ENCODE measurements at places on chromosomes 6 and 20.

DNA sequence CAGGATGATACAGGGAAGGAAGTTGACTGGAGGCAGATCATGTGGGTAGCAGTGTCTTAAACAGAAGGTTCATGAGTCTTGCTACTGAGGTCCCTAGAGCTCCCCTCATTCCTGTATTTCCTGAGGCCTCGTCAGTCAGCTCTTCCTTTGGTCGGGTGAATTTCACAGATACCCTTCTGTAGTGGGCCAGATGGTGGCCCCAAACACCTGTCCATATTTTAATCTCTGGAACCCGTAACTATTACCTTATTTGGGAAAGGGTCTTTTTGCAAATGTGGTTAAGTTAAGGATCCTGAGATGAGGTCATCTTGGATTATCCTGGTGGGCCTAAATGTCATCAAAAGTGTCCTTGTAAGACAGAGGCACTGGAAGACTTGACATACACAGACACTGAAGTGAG is 9.6 kb downstream of the KCNS1 start:
- no peak for DNase-seq

GRCh38 chr6:111222341-111222740 is 135.0 kb downstream of the SLC16A10 start:
- DNase-seq: no peak

DNA sequence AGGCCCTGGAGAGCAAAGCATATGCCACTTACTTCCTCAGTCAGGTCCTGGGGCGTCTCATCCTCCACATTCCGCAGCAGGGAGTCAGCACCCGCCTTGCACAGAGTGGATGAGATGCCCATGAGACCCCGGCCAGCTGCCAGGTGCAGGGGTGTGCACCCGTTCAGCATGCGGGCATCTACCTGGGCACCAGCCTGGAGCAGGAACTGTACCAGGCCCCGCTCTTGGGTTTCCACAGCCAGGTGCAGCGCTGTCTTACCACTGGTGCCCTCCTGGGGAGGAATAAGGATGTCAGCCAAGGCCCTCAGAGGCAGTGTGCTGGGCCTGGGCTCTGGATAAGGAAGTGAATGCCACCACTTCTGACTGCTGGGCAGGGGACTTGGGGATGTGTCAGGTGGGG is 2.7 kb upstream of the SLC35B2 start:
- no peak for DNase-seq

- DNase-seq: no peak
Observed at GRCh38 chr6:67068781-67069180, 1361.8 kb upstream of the EYS start.

DNA sequence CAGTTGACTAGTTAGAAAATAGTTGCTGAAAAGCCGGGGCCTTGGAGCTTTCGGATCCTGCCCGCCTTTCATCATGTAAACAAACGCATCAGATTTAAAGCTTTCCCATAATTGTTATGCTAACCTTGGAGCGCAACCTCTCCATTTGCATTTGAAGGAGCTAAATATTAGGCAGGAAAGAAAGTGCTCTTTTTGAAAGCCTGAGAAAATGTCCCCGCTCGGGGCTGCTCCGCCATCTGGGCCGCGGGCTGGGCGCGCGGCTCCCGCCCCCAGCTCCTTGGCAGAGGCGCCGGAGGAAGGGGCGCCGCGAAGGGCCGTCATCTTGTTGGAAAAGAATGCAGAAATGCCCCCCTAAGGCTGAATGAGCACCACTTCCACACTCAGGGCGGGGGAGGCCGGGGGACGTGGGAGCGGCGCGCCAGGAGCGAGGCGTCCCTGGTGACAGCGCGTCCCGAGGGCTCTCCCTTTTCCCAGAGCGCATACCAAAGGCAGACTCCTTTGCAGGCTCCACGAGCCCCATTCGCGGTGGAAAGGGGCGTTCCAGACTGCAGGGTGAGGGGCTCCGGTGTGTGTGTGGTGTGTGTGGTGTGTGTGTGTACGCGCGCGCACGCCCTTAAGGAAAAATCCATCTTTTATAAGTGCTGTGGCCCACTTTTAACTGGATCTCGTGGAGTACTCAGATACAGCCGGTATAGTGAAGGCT is 145.6 kb upstream of the ID4 start:
- DNase-seq: no peak

DNA sequence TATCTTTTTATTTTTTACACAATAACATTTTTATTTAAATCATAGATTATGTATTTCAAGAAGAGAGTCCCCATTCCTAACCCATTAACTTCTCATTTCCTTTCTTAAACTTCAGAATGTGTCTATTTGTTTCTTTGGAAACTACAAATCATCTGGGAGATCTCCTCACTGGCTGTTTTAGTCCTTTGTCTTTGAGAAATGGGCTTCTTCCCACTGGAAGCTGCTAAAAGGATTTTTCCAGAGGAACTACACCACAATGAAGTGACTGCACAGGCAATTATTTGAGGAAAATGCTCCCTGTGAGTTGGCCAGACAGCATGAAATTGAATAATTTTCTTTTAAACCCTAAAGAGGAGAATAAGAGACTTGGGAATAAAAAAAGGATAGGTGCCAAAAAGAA is 119.1 kb downstream of the TENT5A start:
- no peak for DNase-seq

- no peak for DNase-seq
Observed at GRCh38 chr6:15129887-15130286, 116.0 kb upstream of the JARID2 start.

GRCh38 chr6:13985663-13986325 is 61.0 kb downstream of the RNF182 start:
- no peak for DNase-seq

DNA sequence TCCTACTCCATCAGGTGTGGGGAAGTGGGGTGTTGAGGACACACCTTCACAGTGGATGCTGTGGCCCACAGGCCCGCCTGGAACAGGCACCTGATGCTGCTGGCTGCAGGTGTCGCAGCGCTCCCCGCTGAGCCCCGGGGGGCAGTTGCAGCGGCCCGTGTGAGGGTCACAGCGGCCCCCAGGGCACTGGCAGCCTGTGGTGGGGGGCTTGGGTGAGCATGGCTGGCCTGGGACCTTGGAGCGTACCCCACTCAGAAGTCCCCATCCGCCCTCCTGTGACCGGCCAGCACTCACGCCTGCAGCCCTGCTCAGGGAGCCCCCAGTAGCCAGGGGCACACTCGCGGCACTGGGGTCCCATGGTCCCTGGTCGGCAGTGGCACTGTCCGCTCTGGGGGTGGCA is 19.2 kb downstream of the ADRM1 start:
- DNase-seq: no peak

GRCh38 chr6:10347561-10348327 is 67.1 kb downstream of the TFAP2A start:
- DNase-seq: no peak

GRCh38 chr6:50236164-50236563 is 186.4 kb upstream of the DEFB112 start:
- no peak for DNase-seq

- DNase-seq: no peak
Observed at GRCh38 chr6:145929037-145929633, 35.0 kb downstream of the SHPRH start.

DNA sequence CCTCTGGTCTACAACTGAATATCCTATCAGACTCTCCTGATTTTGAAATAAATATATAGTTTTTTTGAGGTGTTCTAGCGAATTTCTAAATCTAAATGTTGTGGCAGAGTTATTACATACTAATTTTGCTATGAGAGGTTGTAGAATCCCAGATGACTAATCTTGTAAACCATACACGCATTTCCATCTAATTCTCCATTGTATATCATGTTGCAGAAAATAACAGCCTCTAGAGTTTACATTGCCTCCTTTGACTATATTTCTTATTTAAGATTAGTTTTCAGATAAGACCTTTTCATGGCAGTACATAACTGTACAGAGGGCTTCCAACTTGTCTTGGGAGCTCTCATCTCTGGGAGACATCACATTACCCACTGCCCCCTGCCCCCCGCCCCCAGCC is 22.9 kb downstream of the PTPN1 start:
- DNase-seq: no peak

DNA sequence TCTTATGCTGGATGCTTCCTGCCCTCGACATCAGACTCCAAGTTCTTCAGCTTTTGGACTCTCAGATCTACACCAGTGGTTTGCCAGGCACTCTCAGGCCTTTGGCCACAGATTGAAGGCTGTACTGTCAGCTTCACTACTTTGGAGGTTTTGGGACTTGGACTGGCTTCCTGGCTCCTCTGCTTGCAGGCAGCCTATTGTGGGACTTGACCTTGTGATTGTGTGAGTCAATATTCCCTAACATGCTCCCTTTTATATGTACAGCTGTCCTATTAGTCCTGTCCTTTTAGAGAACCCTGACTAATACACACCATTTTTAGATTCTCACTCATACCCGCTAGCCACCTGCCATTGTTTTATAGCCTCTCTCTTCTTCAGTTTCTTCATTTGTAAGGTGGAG is 382.1 kb upstream of the TSHZ2 start:
- no peak for DNase-seq

GRCh38 chr6:87825821-87826221 is 123.8 kb upstream of the AKIRIN2 start:
- DNase-seq: no peak

DNA sequence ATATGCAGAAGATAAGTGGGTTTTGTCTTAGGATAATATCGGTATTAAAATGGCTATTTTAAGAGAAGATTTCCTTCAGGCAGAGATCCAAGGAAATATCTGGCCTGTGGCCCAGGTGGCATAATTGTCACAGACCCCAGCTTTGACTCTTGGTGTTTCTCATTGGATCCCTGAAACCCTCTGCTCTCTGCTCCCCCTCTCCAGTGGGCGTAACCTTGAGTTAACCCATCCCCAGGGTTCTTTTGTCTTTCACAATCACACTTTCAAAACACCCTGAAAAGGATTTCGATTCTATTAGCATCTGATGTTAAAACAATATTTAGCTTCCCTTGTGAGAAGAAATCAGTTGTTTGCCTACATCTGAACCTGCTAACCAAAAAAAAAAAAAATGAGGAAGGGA is 7.2 kb downstream of the SSTR4 start:
- DNase-seq: no peak

- no peak for DNase-seq
Observed at GRCh38 chr6:149108038-149108748, 209.3 kb upstream of the TAB2 start.

GRCh38 chr6:154350293-154350692 is 6.3 kb downstream of the IPCEF1 start:
- DNase-seq: no peak

GRCh38 chr6:24898676-24899075 is 37.1 kb downstream of the RIPOR2 start:
- DNase-seq: no peak

DNA sequence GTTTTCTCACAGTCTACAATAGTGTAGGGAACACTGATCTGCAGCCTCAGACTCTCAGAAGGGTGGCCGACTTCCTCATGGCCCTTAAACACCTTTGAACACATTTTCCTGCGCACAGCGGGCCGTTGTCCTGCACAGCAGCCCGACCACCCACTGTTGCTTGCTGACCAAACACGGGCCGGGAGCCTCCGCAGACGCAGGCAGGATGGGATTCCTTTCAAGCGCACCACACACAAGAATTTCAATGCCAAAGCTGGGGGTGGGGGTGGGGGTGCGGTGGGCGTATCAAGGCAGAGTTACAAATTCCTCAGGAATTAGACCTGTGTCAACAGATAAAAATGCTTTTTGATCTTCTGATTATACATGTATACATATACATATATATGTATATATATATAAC is 74.5 kb downstream of the HUS1B start:
- no peak for DNase-seq

- DNase-seq: no peak
Observed at GRCh38 chr6:5036269-5036668, 32.4 kb upstream of the RPP40 start.

DNA sequence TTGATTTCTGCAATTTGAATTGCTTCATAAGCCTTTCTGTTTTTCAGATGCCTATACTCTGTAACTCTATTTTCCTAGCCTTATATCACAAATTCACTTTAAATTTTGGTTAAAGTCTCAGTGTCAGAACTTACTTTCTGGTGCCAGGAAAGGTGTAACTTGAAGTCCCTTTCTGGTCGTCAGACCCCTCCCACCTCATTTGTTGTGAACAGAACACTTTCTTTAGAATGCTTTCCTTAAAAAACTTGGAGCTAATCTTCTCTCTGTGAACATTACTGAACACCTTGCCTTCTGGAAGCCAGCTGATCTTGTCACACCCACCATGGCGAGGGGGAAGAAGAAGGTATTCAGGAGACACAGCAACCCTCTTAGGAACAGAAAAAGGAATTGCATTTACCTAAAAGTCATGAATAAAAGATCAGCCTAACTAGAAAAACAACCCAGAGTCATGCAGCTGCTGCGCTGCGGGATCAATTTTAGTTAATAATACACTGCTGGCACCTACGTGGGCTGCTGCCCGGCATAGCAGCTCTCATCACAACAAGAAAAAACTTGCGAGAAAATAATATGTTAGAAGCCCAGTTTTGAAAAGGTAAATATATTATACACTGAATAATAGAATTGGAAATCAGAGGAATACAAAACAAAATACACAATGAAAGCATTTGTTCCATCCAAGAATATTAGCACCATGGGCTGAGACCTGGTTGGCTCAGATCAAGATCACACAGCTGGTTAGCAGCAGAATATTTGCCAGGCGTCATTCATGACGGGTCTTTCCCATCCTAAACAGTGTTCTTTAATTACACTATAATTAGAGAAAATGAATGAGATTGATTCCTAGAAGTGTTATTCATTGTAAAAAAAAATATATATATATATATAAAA is 5.8 kb upstream of the FAM217A start:
- no peak for DNase-seq

DNA sequence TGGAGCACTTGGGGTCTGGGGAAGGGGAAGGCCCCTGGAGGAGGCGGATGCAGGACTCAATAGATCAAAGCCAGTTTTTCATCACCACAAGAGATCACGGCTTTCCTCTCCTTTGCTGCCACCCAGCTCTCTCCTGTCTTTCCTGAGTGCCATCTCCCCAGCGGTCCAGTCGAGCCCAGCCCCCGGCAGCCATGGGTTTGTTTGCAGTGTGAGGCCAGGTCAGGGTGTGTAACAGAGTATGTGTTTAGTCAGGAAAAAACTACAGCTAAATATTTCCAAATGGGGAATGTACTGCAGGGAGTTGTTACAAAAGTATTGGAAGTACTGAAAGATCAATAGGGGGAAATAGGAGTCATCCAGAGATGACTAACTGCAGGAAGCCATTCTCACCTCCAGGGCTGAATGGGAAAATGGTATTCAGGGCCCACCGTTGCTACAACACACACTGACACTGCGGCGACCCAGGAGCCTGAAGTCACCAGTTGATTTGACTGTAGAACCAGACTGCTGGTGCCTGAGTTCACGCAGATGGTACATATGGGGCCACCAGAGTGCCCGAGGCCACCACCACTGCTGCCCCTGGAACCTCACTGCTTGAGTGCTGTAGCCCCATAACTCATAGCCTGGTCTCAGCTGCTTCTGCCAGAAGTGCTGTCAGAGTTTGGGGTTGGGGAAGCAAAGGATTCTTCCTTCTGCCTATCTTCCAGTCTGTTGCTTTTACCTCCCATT is 23.6 kb upstream of the FANCE start:
- no peak for DNase-seq

DNA sequence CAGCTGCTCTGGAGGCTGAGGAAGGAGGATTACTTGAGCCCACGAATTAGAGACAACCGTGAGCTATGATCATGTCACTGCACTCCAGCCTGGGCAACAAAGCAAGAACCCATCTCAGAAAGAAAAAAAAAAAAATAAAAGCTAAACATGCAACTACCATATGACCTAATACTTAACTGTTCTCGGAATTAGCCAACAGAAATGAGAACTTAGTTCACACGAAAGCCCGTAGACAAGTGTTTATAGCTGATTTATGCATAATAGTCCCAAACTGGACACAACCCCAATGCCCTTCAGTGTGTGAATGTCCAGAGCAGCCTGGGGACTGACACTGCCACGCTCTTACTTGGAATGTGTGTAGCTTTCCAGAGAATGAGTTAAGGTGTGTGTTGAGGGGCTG is 211.5 kb upstream of the PROKR2 start:
- DNase-seq: no peak
